ENCODE measurements at places on chromosomes 4 and X.

GRCh38 chr4:37517326-37517725 is 168.8 kb downstream of the RELL1 start:
- no peak for DNase-seq

DNA sequence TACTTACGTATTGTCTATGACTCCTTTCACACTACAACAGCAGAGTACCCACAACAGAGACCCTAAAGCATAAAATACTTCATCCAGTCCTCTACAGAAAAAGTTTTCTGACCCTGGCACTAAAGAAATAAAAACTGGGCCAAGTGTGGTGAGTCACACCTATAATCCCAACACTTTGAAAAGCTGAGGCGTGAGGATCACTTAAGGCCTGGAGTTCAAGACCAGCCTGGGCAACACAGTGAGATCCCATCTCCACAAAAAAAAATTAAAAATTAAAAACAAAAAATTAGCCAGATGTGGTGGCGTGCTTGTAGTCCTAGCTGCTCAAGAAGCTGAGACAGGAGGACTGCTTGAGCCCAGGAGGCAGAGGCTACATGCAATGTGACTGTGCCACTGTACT is 66.9 kb downstream of the WDFY3 start:
- no peak for DNase-seq

DNA sequence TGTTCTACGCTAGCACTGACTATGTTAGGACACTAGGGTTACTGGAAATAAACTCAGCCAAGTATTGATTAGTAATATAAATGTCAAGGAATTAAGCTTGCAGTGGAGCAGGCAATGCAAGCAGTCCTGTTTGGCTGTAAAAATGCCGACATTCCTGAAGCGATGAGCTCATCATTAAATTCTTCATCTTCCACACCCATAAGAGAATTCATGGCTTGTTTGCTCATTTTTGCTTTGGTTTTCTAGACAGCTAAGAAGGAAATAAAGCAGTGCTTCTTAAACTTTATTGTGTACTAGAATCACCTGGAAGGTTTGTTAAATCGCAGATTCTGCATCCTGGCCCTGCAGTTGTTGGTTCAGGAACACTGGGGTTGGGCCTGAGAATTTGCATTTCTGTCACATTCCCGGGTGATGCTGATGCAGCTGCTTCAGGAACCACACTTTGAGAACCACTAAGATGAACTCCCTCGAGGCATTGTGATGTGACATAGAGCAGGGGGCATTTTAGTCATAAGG is 17.8 kb downstream of the ANXA3 start:
- no peak for DNase-seq

GRCh38 chr4:125582302-125582701 is 267.5 kb downstream of the FAT4 start:
- DNase-seq: no peak

DNA sequence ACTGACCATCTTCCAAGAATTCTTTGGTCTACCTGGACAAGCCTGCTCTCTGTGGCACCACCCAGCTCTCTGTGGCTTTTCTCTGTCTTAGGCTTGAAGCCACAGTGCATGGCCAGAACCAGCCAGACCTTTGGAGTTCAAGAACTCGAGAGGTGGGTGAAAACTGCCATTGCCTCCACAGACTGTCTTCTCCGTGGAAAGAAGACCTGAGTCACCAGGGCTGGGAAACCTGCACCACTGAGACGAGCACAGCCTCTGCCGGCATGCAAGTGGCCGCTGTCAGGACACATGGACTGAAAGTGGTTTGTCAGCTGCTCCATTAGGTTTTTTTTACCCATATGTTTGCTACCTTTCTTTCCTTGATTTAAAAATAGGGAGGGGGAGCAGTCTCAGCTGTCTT is 74.5 kb downstream of the MGST2 start:
- no peak for DNase-seq

DNA sequence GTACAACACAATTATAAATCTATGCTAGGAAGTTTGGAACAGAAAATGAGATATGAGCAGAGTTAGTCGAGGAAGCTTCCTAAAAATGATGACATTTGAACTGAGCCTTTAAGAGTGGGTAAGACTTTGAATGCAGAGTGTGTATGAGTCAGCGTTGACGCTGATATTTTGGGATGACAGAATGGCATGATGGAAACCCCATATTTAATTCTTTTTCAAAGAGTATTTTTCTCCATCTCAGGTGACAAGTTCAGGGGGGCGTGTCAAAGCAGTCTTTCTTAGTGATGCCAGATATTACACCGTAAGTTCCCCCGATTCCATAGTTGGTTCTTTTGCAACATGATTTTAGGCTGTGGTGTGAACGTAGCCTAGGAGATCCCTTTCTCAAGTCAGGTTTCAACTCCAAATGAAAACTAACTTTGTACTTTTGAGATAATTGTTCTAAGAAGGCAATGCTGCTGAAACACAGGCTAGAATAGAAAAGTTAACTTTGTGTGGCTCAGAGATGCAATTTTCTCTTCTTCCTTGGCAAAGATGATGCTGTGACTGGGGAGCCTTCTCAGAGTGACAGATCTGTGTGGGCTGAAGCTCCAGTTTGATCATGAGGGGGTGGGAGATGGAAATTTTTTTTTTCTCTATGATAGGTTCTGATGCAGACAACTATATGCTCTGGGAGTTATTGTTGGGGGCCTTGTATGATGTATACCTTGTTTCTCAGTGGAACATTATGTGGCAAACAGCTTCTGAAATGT is 59.2 kb downstream of the GLUD2 start:
- no peak for DNase-seq

- no peak for DNase-seq
Measured at GRCh38 chr4:52198294-52198693, 147.2 kb downstream of the SPATA18 start.

GRCh38 chr4:1473718-1474117 is 67.5 kb upstream of the NKX1-1 start:
- no peak for DNase-seq

All from stimulated activated CD8-positive, alpha-beta memory T cell treated with anti-CD3 and anti-CD28 coated beads, Interleukin-4, amount 100 ng/mL, for 48 hours (primary cell).